ENCODE measurements at places on chromosomes 2 and 18.
A peak's percentile ranks its signal among the peaks of the same experiment; 100 is the strongest.

DNA sequence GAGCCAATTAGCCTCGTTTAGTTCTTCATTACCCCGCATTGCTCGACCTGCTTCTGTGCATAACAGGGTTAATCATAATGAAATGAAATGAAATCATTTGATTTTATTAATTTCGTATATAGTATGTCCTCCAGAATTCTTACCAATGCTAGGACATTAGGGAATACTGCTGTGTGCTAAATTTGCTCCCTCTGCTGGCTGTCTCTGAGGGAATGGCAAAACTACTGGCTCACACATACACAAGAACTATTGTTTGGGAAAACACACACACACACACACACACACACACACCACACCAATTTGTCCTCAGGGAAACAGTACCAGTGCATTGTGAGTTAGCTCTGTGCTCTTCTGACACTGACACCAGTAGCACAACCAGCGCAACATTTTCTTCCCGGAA is 273.3 kb upstream of the TCF4 start:
- DNase-seq = no peak

DNA sequence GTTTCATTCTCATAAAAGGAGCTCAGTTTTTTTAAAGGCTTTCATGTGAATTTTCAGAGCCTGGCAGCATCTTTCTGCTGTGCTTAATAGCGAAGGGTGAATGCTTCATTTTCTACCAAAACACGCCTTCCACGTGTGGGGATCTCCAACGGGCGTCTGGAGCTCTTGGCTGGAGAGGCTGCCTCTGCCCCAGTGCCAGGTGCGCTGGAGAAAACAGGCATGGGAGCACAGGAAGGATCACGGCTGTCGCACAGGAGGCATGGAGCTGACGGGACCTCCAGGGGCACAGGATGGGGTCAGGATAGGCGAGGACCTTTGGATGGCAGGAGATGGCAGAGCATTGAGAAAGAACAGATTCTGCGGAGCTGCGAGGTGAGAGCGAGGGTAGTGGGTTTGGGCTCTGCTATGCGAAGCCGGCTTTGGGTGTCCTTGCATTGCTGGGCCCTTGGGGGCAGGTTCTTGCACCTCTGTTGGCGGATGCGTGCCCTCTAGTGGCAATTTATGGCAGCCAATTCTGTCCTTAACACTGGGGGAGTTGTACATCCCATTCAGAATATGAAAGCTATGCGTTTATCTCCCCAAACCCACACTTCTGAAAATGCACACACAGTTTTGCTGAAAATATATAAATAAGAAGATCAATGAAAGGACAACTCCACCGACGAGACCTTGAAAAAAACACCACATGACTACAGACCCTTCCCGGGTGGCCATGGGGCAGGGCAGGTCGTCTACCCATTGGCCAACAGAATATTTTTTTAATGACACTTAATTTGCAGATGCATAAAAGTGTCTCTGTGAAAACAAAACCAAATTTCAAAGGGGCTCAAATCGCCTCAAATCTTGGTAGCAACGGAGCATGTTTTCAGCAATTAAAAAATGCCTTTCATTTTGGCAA is 90.4 kb upstream of the SLC35G4 start:
- DNase-seq = peak; percentile 82

GRCh38 chr18:40553029-40553428 is 1402.0 kb upstream of the PIK3C3 start:
- DNase-seq = no peak

DNA sequence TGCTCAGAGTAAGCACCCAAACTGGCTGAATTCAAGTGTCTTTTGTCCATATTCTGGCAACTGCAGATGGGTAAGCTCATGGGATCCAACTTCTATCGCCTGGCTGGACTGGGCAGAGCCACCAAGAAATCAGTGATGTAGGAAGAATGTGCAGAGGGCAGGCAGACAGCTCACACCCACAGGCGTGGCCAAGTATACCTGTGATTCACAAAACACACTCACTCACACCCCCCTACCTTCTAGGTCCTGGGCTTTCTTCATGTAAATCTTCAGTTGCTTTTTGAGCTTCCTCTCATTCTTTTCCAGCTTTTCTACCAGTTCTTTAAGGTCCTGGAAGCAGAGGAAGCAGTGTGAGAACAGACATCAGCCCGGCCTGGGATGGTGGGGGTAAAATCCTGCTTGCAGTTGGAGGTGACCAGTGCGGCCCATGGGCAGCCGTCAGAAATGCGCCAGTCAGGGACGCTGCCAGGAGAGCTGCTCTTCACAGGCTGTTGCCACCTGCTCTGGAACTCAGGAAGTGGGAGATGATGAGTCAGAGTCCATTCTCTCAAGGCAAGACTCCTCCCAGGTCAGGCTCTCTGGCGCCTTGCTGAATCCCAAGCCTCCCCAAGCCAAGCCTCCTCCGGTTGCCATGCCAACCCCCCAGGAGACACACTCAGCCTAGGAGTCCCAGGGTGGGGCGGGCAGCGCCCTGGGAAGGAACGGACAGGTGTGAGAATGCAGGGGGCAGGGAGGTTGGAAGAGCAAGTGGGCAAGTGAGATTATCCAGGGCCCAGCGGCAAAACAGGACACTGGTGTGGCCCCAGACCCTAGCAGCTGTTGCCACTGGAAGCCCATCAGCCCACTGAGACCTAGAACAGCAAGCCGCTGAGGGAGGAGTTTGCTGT is 36.2 kb upstream of the ACAA2 start:
- DNase-seq = no peak

- no peak for DNase-seq
These were observed 166.8 kb downstream of the DCDC2C start for GRCh38 chr2:3870222-3870621.

- DNase-seq = no peak
These were observed 118.6 kb downstream of the PTGR3 start for GRCh38 chr18:75090336-75090735.

GRCh38 chr2:112996635-112997034 is 8.6 kb upstream of the IL36A start:
- DNase-seq = peak; percentile 15

DNA sequence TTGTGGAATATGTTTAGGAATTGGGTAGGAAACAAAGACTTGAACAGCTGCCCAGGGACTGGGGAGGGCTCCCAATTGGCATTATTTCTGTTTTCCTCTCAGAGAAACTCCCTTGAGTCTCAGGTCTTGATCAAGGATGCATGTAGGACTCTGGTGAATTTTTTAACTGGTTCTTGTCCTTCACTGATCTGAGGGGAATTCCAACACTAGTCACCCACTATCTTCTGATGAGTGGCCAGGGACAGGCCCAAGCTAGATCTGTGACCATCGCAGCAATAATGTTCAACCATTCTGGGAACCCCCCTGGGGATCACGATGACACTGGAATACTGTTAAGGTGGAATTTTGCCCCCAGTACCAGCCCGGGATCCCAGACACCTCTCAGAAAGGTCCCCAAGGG is 132.0 kb downstream of the SH3BP4 start:
- no peak for DNase-seq

DNA sequence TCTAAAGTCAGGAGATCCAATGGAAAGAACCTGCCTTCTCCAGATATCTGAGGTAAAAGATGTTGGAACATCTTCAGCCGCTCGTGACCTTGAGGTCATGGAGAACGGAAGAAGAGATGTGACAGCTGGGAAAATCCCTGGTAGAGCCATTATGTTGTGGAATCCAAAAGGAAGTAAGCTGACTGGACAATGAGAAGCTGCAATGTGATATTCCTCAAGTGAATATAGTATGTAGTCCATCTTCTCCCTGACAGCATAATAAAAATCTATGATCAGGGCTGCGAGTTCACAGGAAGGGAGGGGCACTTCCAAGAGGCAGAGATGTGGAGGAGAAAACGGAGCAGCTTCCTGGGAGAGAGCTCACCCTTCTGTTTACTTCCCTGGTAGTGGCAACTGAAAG is 201.0 kb upstream of the SP5 start:
- no peak for DNase-seq

GRCh38 chr2:75949385-75950030 is 238.8 kb upstream of the GCFC2 start:
- no peak for DNase-seq

- DNase-seq = no peak
These were observed 99.0 kb downstream of the AGAP1 start for GRCh38 chr2:235592836-235593235.

DNA sequence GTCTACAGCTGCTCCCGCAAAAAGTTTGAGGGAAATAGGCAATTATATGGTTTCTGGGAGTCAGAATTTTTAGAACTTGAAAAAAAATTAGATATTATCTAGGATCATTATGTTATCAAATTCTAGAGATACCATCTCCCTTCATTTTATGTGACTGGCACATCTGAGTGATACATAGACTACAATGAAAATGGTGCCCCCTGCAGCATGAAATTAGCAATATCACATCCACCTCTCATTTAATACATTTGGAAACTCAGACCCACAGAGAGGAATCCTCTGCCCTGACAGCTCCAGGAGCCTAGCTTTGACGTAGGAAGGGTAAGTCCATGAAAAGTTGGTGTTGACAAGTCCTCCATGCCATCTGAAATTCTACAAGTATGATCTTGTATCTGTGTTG is 381.6 kb downstream of the SUCLG1 start:
- DNase-seq = peak; percentile 22

- no peak for DNase-seq
These were observed 44.7 kb downstream of the MC5R start for GRCh38 chr18:13868501-13869271.

- DNase-seq = no peak
These were observed 88.4 kb upstream of the RND3 start for GRCh38 chr2:150575861-150576260.

- peak; percentile 16 for DNase-seq
These were observed 1.5 kb upstream of the SPTBN1 start for GRCh38 chr2:54454548-54455130.

DNA sequence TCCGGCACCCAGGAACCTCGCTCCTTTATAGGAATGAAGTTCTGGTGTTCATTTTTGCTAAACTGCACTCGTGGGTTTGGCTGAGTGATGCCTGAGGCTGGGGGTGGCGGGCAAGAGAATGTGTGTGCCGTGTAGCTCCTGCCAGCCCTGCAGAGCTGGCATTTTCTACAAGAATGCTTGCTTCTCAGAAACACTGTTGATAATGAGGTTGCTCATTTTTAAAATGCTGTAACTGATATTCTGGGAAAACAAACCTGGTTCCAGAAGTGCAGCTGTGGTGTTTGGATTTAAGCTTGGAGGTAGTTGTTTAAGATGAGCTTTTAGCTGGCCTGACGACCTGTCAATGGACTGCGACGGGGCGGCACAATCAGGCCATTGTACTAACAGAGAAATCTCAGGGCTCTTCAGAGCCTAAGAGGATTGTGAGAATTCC is 511.9 kb upstream of the TNP1 start:
- no peak for DNase-seq

Data from OCI-LY7 (cell line).